ENCODE measurements at places on chromosomes 11 and 22.

DNA sequence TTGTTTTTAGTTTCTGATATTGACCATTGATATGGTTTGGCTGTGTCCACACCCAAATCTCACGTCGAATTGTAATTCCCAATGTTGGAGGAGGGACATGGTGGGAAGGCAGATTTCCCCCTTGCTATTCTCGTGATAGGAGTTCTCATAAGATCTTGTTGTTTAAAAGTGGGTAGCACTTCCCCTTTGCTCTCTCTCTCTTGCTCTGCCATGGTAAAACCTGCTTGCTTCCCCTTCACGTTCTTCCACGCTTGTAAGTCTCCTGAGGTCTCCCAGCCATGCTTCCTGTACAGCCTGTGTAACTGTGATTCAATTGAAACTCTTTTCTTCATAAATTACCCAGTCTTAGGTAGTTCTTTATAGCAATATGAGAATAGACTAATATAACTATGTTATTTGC is 203.6 kb upstream of the CHORDC1 start:
- no peak for DNase-seq

DNA sequence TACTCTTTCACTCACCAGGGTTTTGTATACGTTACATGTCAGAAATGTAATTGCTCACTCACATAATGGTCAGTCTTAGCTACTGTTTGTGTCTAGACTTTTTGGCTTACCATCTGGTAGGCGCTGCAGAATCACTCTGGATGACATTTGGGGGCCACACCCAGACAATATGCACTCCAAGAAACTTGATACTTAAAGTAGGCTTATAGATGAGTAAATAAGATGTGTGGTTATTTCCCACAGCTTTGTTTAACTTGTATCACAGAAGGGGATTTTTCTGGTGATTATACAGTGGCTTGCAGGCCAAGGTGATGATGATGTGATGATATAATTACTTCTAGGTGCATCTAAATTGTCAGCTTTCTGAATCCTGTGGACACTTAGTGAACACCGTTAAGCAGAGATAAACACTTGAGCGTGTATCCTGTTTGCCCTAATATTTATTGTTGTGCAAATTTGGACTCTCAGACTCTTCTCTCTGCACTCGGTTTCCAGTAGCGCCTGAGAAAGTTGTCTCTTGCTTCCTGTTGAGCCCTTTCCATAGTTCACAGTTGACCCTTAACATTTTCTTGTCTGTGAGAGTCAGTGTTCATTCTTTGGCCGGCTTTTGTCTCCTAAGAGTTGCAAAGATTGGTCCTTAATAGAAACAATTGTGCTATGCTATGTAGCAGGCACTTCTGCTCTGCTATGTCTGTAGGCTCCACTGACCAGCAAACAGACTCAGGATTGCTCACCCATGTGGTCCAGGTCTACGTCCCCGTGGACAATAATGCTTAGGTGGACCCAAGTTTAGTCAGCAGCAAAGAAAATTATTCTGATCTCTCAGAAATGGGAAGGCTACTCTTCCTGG is 89.3 kb downstream of the PRR5L start:
- no peak for DNase-seq

DNA sequence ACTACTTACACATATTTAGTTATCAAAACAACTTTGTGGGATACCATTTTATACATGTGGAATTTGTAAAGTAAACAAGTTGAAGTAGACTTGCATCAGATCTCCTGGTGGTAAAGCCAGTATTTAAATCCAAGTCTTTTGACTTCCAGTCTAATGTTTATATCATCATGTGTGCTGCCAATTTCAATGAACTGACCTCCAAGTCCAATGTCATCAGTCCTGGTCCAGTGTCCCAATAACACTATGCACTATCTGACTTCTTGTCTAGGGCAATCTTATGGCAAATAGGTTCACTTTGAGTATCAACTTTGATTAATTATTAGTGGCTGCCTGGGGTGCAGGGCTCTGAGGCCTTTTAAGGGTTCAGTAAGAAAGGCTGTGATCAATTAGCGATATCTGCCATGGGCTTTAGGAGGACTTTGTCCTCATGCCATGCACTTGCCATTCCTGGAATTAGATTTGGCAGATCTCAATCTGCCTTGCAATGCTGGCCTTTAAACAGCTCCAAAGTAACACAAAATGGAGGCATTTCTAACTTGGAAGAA is 9.6 kb upstream of the PTS start:
- DNase-seq = no peak

DNA sequence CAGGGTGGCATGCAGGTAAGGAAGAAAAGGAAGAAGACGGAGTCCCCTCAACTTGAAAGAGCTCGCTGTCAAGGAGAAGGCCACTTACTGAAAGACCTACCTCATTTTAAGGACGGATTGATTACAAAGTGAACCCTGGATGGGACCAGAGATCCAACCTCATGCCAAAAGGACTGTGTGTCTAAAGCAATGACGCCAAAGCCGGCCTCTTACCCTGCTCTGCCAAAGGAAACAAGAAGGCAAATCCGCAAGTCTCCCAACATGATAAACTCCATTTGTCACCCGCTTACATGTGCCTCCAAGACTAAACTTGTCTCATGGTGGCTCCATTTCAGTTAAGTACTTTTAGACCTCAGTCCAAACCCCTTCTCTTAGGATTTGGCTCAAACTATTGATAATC is 148.7 kb upstream of the MTMR2 start:
- DNase-seq = no peak
